Fibroblast of upper back skin (primary cell): ENCODE measurements at places on chromosomes 2 and 18.
A peak's percentile ranks its signal among the peaks of the same experiment; 100 is the strongest.

- DNase-seq: no peak
Measured at GRCh38 chr2:74694281-74694680, 40.2 kb downstream of the SEMA4F start.

DNA sequence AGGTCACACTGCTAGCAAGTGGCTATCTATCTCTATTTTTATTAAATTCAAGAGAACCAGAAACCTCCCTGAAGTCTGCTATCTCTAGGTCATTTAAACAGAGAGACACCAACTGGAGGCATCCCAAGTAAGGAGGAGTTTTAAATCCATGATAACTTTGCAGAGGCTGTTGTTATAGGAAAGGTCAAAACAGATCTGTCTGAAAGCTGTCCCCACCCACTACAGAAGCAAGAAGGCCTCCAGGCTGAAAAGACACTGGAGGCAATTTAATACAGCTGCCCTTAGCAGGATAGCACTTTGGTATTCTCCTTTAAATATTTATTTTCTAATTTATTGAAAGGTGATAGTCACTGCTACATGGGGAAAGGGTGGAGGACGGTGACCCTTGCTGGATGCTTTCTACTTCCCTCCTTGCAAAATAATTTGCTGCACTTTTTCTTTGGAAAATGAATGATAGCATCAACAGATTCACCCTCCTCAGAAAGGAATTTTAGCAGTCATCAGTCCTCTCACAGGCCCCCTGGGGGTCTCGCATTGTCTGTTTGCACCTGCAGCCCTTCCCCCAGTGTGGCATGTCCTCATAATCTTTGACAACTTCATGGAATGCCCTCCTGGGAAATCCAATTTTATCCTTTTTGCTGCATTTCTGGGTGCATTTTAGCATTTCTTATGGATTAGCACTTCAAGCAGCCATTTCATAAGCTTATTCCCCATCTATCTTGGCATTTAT is 429.5 kb upstream of the TNP1 start:
- DNase-seq: no peak

GRCh38 chr2:60105906-60106305 is 447.5 kb downstream of the BCL11A start:
- no peak for DNase-seq

DNA sequence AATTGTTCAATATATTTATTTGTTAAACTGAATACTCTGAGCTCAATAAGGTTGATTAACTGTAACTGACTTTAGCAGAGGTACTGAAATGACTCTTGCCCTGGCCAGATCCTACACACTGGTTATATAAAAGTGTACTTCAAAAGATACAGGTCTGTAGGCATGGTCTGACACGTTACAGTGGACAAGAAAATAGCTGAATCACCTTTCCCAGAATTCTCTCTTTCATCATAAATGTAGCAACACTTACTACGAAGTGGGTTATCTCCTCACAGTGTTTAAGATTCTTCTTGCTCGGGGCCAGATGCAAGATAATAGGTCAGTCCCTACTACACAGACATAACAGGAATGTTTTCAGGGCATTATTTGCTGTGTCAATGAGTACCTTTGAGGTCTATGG is 107.0 kb upstream of the ZC3H15 start:
- no peak for DNase-seq

- peak; percentile 6 for DNase-seq
Measured at GRCh38 chr2:181563101-181563692, 93.7 kb downstream of the CERKL start.

DNA sequence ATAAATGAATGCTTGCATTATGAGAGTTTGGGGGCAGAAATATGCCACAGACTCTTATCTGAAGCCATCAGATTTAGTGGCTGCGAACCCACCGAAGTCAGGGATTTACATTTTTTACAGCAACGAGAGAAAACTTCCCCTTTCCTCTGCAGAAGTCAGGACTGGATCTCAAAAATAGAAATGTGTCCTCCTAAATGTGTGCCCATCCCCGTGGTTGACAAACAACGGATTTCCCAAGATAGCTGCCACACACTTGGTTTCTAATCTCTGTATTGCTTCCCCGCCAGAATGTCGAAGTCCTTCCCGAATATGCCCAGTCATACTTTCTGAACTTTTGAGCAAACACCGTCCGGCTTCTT is 879 bp upstream of the ADAM23 start:
- DNase-seq: no peak

- DNase-seq: no peak
Measured at GRCh38 chr18:46814399-46814798, 57.5 kb upstream of the ST8SIA5 start.

DNA sequence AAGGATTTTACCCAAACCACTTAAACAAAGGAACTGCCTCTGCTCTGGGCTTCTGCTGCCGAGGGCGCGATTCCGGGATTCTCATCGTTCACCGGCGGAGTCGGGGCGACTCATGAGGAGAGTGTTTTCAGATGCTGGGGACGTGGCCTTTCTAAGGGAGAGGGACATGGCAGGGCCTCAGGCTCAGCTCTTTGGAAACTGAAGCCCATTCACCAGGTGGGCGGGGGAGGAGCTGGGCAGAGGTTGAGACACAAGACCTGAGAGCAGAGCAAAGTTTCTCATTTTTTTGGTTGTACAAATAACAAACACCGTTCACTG is 29.8 kb downstream of the NFATC1 start:
- DNase-seq: no peak

DNA sequence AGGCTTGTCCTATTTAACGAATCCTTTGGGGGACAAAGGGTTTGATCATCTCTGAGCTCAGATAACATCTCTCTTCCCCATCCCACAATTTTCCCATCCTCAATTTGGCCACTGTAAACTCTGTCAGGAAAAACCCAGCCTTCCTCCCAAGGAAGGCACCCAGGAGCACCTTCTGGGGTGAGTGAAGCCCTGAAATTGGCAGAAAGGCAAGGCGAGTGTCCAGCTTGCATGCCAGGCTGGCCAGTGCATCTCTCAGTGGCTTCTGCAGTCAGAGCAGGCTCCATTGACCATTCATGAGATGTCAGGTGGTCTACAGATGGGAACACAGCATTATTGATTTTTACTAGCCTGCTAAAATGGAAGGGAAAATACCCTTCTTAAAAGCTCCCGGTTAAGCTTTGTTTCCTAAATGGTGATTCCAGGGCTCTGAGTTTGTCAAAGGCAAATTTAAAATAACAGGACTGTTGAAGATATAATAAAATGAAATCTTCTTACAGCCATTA is 83.2 kb upstream of the BOD1L2 start:
- DNase-seq: no peak

DNA sequence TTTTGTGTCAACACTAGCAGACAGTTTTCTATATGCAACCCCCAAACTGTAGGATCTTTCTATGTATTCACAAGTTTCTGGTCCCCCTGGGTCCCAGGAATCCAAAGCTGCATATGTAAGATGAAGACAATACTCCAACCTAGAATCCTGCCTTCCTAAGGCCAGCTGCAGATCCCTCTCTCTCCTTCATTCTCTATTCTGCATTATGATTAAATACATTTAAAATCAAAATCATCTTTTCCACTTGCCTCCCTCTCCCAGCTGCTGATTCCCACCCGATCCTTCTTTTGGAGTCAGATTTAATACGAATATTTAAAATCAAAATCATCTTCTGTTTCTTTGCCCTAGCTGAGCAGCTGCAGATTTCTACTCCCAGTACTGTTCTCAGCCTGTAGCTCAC is 783.0 kb upstream of the ZEB2 start:
- no peak for DNase-seq

DNA sequence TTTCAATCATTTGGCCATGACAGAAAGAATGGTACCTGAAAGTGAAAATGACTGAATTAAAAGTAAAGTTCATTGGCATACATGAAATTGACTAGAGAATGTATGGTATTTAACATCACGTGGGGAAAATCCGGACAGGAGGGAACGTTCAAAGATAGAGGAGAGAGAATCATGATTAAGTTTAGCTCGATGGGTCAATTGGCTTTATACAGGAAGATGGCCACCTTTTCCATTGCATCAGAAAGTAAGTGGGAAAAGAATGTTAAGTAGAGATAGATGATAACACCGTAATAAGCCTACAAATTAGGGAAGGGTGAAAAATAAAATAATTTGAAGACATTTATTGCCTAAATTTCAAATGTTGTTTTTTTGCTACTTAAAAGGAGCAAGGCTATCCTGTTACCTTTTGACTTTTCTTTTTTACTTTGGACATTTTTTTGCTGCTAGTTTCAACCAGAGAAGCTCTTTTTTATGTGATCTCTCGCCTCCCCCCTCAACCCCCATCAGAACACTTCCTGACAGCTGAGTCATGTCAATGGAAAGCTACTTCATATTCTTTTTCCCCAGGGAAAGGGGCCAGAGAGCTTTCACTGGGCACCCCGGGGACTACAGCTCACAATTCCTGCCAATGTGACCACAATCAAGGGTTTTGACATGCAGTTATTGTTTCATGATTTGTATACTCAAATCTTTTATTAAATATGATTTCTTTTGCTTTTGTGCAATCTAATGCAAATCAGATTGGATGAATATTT is 767 bp upstream of the CCDC102B start:
- DNase-seq: peak; percentile 95

DNA sequence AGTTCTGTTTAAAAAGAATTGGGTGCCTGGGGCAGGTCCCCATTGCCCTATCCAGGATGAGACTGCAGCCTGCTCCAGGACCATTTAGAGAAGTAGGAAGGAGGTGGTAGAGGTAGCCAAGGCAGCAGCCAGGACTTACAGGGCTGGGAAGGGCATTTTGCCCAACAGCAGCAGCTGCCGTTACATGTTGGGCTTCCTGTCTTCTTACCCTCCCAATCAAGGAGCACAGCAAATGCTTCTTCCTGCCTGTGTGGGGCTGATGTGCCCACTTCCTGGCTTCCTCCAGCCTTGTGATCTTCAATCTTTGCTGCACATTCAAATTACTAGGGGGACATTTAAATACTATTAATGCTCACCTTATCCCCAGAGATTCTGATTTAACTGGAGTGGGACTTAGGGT is 112.0 kb downstream of the QPCT start:
- peak; percentile 28 for DNase-seq

- peak; percentile 77 for DNase-seq
Measured at GRCh38 chr2:88159955-88160415, 10.2 kb upstream of the THNSL2 start.

DNA sequence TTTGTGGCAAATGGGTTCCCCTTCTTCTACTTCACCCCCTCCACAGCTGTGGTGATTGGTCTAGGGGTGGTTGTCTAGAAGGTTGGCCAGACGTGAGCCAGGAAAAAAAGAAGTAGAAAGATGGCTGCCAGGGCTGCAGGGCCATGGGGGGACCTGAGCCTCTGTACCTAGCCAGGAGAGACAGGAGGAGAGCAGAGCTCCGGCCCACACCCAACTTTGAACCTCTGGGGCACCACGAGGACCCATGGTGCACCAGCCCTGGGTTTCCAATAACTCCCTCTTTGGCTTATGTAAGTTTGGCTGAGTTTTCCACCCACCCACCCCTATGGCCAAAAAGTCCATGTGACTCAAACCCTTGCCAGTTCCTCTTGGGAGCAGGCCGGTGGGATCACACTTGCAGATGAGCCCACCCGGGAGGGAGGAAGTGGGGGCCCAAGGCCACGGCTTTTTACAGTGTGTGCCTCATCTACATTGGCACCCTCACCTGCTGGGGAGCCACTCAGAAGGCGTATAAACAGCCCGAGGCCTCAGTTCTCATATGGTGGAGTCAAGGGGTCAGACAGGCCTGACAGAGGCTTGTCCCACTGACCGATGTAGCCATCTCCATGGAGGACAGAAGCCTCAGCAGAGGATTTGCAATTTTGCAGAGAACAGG is 293.1 kb upstream of the HDAC4 start:
- DNase-seq: no peak

DNA sequence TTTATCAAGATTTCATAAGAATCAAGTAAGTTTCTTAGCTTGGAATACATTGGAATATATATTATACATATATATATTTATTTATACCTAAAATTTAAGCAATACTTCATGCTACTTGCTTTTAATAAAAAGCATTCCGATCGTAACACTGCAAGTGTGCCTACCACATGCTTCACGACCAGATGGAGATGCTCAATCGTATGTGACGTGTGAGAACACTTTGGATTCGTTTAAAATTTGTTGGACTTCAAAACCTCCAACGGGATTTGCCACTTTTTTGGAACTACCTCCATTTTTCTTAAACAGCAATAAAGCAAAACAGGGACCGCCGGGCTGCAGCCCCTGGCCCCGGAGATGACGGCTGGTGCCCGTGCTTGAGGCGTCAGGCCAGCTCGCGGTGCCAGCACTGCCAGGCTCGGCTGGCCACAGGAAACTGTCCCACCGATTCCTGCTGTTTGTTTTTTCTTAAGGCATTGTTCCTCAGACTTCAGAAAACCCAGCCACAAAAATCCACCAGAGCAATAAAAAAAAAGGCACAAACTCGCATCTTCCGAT is 204.1 kb downstream of the TWIST2 start:
- DNase-seq: no peak

GRCh38 chr2:48009256-48009655 is 103.0 kb upstream of the FBXO11 start:
- DNase-seq: no peak

DNA sequence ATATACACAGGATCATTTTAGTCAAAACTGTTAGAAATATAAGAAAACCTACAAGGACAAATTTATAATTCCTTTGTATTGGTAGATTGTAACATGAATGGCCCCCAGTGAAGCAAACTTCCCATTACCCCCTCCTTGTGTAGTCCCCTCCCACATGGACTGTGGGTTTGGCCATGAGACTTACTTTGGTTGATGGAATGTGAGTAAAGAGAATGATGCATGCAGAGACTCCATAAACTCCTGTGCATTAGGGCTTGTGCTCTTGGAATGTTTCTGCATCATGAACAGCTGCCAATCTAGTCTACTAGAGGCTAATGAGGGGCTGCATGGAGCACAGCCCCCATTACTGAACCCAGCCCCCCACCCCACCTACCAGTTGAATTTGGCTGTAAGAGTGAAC is 8.3 kb upstream of the TGFA start:
- peak; percentile 10 for DNase-seq

- DNase-seq: no peak
Measured at GRCh38 chr2:52956766-52957165, 810.8 kb upstream of the CHAC2 start.
